ENCODE measurements at places on chromosomes 11 and 22.

DNA sequence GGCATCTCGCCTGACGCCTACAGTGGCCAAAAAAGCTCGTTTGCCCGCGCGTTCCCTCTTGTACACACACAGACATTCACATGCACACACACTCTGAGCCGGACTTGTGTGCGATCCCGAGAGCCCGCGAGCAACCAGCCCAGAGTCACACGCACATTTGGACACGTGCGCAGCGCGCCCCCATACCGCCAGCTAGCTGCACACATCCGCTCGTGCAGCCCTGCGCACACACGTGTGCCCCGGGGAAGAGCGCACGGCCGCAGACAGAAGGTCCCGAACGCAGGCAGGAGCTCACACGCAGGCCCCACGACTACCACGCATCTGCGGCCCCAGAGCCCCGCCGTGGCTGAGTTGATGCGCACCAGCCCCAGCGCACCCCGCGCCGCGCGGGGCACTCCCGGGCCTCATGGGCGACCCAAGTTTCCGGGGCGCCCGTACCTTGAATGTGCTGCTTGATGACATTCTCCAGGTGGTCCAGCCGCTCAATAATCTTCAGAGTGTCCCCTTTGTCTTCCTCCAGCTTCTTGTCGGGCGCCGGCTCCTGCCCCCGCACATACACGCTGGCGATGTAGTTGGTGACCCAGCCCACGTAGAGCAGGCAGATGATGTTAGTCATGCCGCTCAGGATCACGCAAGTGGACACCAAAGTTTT lies 758 bp downstream of the GALNT18 start:
- no peak for DNase-seq

- no peak for DNase-seq
Measured at GRCh38 chr11:93236741-93237675, 39.2 kb upstream of the SLC36A4 start.

GRCh38 chr22:28435140-28435768 lies 244.4 kb downstream of the TTC28 start:
- DNase-seq: no peak

GRCh38 chr11:71339396-71339881 lies 87.1 kb upstream of the SHANK2 start:
- DNase-seq: no peak

- DNase-seq: no peak
Measured at GRCh38 chr11:114522818-114523217, 36.9 kb downstream of the NXPE1 start.

- no peak for DNase-seq
Measured at GRCh38 chr22:19056951-19057401, 65.2 kb downstream of the DGCR2 start.

DNA sequence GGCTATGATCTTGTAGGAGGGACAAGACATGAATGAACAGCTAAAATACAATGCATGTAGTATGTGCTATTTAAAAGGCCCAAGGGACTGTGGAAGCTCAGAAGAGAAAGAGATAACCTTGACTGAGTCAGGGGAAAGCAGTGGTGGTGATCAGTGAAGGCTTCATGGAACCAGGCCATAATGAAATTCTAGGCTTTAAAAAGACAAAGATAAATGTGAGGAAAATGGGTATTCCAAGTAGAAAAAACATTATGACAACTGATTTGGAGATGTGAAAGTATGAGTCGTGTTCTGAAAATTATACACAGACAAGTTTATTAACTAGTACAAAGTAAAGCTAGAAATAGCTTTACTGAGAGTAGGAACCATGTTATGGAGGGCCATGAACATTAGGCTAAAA lies 189.8 kb downstream of the SOX6 start:
- DNase-seq: no peak

DNA sequence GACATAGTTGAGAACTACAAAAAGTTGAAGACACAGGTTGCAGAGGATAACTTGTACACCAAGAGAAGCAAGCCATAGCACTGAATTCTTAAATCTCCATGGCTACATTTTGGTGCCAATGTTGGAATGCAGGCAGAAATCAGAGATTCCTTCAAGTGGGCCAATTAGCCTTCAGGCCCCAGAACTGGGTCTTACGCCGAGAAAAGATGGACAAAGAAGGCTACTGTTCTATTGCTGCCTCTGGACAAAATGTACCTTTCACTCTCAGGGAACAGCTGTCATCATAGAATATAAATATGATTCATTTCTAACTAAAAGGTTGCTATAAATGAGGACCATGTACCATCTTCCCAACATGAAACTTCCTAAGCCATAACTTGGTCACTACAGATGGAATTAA lies 13.7 kb downstream of the TMEM216 start:
- no peak for DNase-seq

DNA sequence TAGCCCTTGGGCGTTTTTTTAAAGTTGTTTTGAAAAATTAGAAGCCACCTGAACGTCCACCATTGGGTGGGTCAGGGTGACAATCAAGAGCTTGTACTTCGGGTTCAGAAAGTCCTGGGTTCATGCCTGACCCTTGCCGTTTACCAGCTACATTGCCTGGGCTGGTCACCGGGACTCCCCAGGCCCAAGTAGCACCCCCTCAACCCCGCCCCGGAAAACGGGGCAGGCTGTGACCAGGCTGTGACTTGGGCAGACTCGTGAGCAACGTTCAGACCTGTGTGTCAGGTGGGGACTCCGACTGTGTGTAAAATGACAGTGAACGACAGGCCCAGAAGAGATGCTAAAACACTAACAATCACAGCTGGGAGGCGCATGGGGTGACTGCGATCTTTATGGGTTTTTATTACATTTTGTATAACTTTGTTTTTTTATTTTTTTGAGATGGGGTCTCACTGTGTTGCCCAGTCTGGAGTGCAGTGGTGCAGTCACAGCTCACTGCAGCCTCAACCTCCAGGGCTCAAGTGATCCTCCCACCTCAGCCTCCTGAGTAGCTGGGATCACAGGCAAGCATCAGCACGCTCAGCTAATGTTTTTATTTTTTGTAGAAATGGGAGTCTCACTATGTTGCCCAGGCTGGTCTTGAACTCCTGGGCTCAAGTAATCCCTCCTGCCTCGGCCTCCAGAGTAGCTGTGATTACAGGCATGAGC lies 56.8 kb downstream of the TRMU start:
- no peak for DNase-seq

DNA sequence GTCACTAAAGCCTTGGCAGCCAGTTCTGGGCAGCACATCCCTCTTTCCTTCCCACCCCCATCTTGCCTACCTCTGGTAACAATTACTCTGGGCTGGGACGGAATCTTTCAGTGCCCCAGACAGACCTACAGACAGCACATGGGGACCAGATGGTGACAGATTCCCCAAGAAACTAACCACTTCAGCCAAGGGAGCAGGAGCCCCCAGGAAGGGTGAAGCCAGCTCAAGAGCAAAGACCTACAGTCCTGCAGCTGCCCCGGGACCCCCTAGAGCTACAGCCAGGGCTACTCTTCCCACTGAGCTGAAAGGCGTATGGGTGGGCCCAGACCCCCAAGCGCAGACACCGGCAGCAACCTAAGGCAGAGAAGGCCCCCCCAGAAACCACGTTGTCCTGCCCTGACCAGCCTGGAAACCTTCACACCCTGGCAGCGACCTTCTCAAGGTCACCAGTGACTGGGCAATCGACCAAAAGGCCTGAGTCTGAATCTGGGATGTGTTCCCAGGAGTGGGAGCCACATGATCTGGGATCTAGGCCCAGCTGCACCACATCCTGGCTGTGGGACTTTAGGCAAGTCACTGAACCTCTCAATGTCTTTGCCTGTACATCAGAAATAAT lies 65.8 kb downstream of the LRRC32 start:
- no peak for DNase-seq

- no peak for DNase-seq
Measured at GRCh38 chr11:14317659-14318325, 41.2 kb downstream of the RRAS2 start.

DNA sequence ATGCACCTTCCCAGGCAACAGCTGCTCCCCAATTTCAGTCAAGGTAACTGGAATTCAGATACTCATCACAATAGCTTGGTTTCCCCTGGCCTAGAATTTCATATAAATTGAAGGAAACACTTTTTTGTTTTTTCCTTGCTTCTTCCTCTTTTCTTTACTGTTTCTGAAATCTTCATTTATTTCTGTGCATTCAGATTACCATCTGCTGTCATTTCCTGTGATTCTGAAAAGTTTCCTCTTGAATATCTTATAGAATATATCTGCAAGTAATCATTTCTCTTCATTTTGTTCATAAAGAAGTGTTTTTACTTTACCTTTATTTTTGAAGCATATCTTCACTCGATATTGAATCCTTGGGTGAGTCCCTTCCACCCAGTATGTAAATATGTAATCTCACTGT lies 85.3 kb downstream of the GAB4 start:
- no peak for DNase-seq

- no peak for DNase-seq
Measured at GRCh38 chr11:43984519-43985385, 42.3 kb downstream of the C11orf96 start.

DNA sequence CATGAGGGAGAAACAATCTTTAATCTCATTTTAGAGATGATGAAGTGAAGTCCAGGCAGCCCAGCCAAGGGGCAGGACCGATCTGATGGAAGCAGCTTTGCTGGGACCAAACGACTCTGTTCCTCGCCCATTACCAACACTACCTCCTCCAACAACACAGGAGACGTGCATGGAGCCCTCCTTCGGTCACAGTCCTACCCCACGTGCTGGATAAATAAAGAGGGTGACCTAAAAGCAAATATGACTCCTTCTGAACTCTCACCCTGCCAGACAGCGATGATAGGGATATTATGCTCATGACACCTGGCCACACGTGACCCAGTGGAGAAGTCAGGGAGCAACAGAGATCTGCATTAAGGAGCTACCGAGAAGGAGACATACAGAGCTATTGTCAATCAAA lies 26.0 kb downstream of the SCGB1A1 start:
- no peak for DNase-seq

DNA sequence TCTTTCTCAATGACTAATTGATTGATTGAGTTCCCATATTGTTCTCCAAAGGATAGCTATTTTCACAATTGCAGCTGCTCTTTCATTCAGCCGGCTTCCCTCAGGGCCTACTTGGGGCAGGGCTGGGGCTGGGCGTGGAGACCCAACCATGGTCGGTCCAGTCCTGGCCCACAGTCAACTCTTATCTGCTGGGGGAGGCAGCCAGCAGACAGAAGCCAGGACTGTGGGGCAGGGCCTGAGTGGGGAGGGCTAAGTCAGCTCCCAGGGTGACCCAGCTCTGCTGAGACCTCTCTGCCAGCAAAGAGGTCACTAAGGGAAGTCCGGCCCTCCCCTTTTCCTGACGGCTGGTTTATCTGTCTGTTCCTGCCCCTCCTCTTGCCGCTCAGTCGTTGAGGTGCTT lies 735.2 kb downstream of the TBC1D22A start:
- DNase-seq: no peak

- no peak for DNase-seq
Measured at GRCh38 chr22:49825944-49826602, 1.6 kb downstream of the BRD1 start.

- DNase-seq: no peak
Measured at GRCh38 chr11:132784441-132784840, 747.9 kb downstream of the OPCML start.

DNA sequence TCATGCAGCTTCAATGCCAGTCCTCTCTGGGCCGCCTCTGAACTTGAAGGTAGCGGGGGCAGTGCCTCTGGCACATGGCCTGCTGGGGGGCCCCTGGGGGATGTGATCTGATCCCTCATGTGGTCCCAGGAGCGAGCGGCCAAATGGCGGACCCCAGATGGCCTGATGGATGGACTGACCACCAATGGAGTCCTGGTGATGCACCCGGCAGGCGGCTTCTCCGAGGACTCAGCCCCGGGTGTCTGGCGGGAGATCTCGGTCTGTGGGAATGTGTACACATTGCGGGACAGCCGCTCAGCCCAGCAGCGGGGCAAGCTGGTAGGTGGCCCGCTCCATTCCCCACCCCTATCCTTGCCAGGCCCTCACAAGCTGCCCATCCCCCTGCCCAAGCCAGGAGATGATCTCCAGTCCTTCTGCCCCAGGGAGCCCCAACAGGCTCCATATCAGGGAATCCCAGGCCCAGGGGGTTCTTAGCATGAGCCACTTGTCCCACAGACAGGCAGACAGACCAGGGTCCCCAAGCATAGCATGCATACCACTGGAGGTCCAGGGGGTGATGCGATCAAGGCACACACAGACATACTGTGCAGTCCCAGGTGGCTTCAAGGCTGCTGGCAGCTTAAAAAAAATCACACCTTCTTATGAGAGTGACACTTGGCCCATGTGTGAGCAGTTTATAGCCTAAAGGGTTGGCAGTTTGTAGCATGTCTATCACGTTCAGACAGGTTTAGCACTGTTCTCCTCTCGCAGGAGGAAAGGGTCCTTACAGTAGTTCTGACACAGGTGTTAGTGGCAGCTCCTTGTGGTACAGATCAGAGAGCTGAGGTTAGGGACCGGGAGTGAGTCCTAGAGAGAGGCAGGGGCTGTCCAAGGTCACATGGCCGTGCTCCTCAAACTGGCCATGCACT lies 6.4 kb upstream of the DPP3 start:
- DNase-seq: no peak

DNA sequence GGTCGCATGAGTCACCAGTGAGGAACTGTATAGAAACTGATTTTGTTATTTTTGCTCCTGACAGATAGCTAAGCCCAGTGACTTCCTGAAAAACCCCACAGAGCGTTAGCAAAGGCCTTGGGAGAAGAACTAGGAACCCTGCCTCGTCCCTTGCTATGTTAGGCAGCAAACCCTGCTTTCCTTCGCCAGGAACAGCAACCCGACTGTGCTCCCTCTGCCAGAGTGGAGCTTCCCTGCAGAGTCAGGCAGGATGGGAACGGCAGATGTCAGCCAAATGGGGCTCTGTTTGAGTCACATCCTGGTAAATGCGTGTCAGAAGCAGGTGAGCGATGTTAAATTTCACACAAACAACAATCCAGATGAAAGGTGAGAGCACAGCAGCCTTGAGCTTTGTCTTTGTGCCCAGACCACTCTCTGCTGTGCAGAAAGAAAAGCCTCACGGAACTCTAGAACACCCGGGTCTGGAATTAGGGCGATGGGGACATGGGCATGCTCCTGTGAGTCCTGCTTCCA lies 186.6 kb downstream of the ADAMTS15 start:
- DNase-seq: no peak

GRCh38 chr22:48358886-48359612 lies 1468.6 kb downstream of the BRD1 start:
- no peak for DNase-seq

- DNase-seq: no peak
Measured at GRCh38 chr22:29998627-29999384, 81.5 kb upstream of the HORMAD2 start.

GRCh38 chr11:934527-934926 lies 8.9 kb downstream of the AP2A2 start:
- no peak for DNase-seq

- no peak for DNase-seq
Measured at GRCh38 chr11:123144707-123145106, 50.3 kb downstream of the CLMP start.

DNA sequence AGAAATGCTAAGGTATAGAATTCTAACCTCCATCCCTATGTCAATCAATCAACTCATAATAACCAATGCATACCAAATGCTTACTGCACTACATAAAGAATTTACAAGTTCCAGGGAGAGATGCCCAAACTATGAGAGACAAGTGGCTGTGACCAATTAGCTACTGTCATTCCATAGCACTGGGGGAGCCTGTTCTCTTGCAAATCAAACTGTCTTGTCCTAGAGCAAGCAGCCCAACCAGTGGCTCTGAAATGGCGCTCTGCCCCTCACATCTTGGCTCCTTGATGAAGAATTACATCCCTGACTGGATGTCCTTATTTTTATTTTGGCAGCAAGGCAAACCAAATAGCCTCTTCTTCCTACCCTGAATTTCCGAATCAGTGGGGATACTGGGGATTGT lies 272.4 kb upstream of the SYN3 start:
- DNase-seq: no peak
